ENCODE measurements at places on chromosomes 7 and 10. TPM values are rescaled to one million over a fixed set of nuclear protein-coding genes. Genes with fewer than 3 reads are reported as not detected.

- no peaks in the 10 kb centered on the region for H3K36me3 ChIP-seq
- peak overlapping the region; percentile 44 for H3K27ac ChIP-seq
- DNase-seq: peak; percentile 65
Observed at GRCh38 chr10:102408728-102409603, 9.6 kb downstream of the PSD start.

- no peak overlapping the region for H3K4me3 ChIP-seq
- no peak overlapping the region for H3K27ac ChIP-seq
- no peaks in the 10 kb centered on the region for H3K36me3 ChIP-seq
- H3K27me3 ChIP-seq: no peaks in the 10 kb centered on the region
Observed at GRCh38 chr7:105367458-105367857, 21.3 kb downstream of the SRPK2 start.

DNA sequence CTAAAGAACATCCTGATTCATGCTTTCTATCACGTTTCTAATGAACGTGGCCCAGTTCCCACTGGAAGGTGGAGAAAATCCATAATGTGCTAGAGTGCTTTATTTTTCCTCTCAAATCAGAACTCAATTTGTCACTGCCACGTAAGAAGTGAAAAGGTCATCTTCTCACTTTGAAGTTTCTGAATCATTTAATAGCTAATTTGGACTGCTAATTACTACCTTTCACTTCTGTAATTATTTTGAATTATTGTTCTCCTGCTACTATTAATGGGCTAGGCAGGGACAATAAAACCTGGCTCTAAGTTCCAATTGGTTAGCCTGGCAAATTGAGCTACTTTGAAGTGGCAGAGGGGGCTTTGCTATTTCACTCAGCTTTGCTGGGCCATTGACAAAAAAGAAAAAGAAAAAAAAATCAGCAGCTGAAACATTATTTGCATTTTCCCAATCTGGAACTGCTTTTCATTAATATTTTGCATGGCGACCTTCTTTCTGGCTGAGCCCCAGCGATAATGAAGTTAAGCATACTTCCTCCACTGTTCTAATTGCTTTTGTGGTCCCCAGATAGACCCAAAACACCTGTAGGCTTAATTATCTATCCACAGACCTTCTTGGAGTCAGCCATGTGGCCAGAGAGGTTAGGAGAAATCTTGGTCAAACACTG lies 264.2 kb downstream of the SEC23IP start:
- no peak overlapping the region for H3K27ac ChIP-seq
- H3K4me1 ChIP-seq: no peaks in the 10 kb centered on the region
- no peaks in the 10 kb centered on the region for H3K36me3 ChIP-seq
- H3K27me3 ChIP-seq: no peaks in the 10 kb centered on the region
- H3K4me3 ChIP-seq: no peak overlapping the region

TEX36 gene
- not detected for total RNA-seq

DNA sequence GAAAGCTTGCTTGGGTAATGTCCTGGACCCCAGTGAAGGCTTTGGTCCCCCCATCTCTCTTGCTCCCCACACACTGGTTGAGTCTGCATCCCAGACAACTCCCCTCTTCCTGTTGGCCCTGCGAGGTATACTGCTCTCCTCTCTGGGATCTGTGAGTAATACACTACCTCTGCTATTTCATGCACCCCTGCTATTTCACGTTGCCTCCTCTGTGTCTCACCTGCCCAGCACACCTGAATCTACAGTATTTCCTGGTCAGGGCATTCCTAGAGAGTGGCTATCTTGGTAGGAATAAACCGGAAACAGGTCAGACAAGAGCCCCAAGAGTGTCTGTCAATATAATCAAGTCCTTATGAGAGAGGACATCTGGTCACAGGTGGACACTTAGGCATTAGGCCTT lies 114.3 kb upstream of the ODAD2 start:
- H3K27me3 ChIP-seq: no peaks in the 10 kb centered on the region
- no peak for DNase-seq
- no peak overlapping the region for H3K4me3 ChIP-seq
- no peak overlapping the region for H3K27ac ChIP-seq
- no peaks in the 10 kb centered on the region for H3K36me3 ChIP-seq
- no peaks in the 10 kb centered on the region for H3K4me1 ChIP-seq

MNX1 gene
- not detected for total RNA-seq

DNA sequence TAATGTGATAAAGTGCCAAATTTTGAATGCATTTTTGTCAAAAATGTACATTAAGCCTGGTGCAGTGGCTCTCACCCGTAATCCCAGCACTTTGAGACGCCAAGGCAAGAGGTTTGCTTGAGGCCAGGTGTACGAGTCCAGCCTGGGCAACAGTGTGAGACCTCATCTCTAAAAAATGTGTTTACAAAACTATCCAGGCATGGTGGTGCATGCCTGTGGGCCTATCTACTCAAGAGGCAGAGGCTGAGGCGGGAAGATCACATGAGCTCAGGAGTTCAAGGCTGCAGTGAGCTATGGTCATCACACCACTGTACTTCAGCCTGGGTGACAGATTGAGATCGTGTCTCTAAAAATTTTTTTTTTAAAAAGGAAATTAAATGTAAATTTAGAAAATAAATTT lies 18.5 kb upstream of the MGMT start:
- H3K27ac ChIP-seq: no peak overlapping the region
- H3K36me3 ChIP-seq: no peaks in the 10 kb centered on the region

DNA sequence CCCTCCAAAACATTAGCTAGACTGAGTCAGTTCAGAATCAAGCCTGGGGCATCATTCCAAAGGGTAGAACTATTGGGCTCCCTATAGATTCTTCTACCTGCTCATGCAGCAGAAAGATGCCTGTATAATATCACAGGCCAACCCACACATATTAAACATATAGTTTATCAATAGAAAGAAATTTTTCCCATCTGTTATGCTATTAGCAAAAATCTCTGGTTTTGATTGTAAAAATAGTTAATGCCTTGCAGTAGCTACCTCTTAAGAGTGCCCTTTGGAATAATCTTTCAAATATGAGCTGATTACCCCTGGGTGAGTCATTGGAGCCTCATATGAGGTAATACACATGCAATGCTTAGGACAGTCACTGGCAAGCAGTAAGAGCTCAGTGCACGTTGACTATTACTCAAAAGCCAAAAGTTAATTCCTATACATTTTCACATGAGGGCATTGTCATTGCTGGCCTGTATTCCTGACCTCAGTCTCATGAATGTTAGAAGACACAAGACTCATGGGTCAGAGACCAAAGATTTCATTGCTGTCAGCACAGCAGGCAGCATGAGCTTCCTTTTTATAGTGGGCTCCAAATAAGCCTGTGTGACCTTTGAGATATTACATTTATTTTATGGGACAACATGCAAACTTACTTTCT lies 180.0 kb downstream of the FGFR2 start:
- H3K4me1 ChIP-seq: no peaks in the 10 kb centered on the region

DNA sequence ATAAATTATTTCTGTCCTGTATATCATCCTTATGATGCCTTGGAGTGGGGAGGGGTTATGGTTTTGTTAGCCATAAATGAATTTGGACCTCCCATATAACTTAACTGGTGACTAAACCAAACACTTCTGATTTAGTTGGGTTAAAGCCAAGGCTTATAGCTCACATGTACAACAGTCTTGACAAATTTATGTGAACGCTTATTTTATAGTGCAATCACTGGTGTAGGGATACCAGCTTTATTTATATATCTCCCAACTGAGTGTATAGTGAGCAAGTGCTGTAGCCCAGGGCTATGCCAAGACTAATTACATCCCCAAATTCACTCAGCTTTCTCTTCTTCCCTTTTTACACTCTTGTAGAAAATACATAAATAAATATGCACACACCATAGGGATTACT lies 956.2 kb downstream of the SORCS3 start:
- no peak for DNase-seq
- no peaks in the 10 kb centered on the region for H3K36me3 ChIP-seq
- no peak overlapping the region for H3K4me3 ChIP-seq
- H3K27me3 ChIP-seq: no peaks in the 10 kb centered on the region

DNA sequence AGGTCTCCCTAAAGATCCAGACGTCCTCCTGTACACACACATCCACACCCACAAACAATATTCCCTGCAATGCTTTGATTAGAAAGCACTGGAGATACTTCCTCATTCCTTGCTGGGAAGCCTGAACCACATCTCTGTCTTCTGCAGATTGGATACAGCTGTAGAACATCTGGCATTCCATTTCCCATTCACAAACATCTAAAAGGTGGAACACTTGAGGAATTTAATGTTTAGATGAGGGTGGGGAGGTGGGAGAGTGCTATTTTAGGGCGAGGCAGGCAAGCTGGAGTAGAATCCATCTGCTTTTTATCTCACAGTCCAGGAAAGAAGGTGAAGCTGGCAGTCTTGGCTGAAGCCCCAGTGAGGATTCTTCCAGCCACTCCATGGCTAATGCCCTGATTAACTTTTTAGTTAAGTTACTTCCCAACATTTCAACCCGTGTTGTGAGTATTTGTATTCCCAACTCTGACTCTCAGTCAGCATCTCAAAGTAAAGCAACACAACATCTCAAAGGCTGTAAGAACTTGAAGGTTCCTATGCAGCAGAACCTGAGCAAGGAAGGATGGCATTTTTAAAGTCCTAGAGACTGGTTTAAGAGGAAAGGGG lies 46.1 kb downstream of the CYTH3 start:
- no peak for DNase-seq
- H3K4me1 ChIP-seq: peaks cover 21% of the 10 kb centered on the region
- H3K4me3 ChIP-seq: no peak overlapping the region
- no peaks in the 10 kb centered on the region for H3K36me3 ChIP-seq
- no peaks in the 10 kb centered on the region for H3K27me3 ChIP-seq

- H3K4me1 ChIP-seq: no peaks in the 10 kb centered on the region
- no peak overlapping the region for H3K4me3 ChIP-seq
- H3K27ac ChIP-seq: no peak overlapping the region
- no peak for DNase-seq
- H3K36me3 ChIP-seq: no peaks in the 10 kb centered on the region
- H3K27me3 ChIP-seq: no peaks in the 10 kb centered on the region
Observed at GRCh38 chr7:111364413-111364812, 197.9 kb downstream of the IMMP2L start.

PAPSS2 gene
- 47.2 TPM for total RNA-seq

ASAH2 gene
- 2.8 TPM for total RNA-seq

ARHGAP19 gene
- 13.5 TPM for total RNA-seq

CYP3A7 gene
- 0.36 TPM for total RNA-seq

GRCh38 chr7:13979671-13980435 lies 9.6 kb downstream of the ETV1 start:
- no peaks in the 10 kb centered on the region for H3K4me1 ChIP-seq
- H3K36me3 ChIP-seq: no peaks in the 10 kb centered on the region
- H3K27me3 ChIP-seq: no peaks in the 10 kb centered on the region
- no peak overlapping the region for H3K4me3 ChIP-seq

DNA sequence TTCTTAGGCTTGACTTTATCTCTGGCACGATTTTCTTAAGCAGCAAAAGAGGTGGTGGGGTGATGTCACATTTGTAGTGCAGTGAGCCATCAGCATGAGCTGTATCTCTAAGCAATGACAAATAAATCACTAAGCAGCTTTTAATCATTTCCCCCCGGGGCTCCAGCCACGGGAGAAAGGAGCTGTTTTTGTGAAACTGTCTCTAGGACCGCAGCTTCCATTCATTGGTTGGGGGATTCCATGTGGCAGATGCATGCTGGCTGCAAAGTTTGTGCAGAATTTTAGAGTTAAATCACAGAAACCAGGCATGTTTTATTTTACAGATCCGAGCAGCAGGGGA lies 464 bp downstream of the KIAA1217 start:
- H3K4me1 ChIP-seq: no peaks in the 10 kb centered on the region
- no peaks in the 10 kb centered on the region for H3K36me3 ChIP-seq
- peak overlapping the region; percentile 50 for H3K4me3 ChIP-seq
- H3K27ac ChIP-seq: no peak overlapping the region

LAMB1 gene
- 151 TPM for total RNA-seq

DNA sequence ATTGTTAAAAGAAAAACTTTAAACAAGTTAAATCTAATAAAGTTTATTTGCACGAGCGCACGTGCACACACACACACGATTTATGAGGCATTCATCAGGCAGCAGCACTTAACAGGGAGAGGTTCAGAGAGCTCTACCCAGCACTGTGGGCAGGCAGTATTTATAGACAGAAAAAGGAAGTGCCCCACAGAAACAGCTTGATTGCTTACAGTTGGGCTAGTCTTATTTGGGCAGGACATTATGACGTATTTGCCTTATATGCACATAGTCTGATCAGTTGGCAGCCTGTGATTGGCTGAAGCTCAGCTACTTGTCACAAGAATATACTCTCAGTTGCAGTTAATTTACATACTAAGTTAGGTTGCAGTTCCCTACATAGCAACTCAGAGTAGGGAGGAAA lies 1.2 kb upstream of the SDHAF3 start:
- H3K4me3 ChIP-seq: no peak overlapping the region
- no peaks in the 10 kb centered on the region for H3K36me3 ChIP-seq
- no peaks in the 10 kb centered on the region for H3K27me3 ChIP-seq
- no peaks in the 10 kb centered on the region for H3K4me1 ChIP-seq

GRCh38 chr7:24463474-24463873 lies 109.8 kb upstream of the PALS2 start:
- DNase-seq: no peak
- H3K36me3 ChIP-seq: no peaks in the 10 kb centered on the region
- H3K4me1 ChIP-seq: no peaks in the 10 kb centered on the region
- no peak overlapping the region for H3K4me3 ChIP-seq
- H3K27ac ChIP-seq: no peak overlapping the region

- H3K36me3 ChIP-seq: no peaks in the 10 kb centered on the region
- DNase-seq: no peak
- H3K27me3 ChIP-seq: no peaks in the 10 kb centered on the region
- no peaks in the 10 kb centered on the region for H3K4me1 ChIP-seq
Observed at GRCh38 chr10:51445588-51445987, 253.8 kb downstream of the CSTF2T start.

DNA sequence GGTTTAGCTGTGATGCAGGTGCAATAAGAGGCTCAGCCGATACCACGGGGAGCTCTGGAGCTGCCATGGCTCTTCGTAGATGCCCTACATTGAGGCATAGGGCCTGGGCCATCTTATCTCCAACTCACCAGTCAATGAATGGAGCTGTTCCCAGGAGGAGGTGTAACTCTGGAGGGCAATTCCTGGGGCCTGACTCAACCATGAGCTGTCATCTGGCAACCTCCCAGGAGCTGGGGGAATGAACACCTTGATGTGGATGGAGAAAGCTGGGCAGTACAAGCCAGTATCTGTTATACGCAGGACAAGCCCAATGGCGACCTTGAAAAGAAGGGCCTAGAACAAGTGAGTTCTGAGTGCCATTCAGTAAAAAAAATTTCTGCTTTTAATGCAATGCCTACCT lies 224.0 kb upstream of the PLXDC2 start:
- H3K27ac ChIP-seq: no peak overlapping the region
- no peaks in the 10 kb centered on the region for H3K27me3 ChIP-seq
- no peaks in the 10 kb centered on the region for H3K36me3 ChIP-seq
- no peak for DNase-seq
- H3K4me3 ChIP-seq: no peak overlapping the region
